Stimulated activated CD8-positive, alpha-beta memory T cell treated with anti-CD3 and anti-CD28 coated beads, Interleukin-12 subunit alpha, Interleukin-12 subunit beta, amount 100 ng/mL, for 1 hour (primary cell): ENCODE measurements at places on chromosomes 7 and 10.

DNA sequence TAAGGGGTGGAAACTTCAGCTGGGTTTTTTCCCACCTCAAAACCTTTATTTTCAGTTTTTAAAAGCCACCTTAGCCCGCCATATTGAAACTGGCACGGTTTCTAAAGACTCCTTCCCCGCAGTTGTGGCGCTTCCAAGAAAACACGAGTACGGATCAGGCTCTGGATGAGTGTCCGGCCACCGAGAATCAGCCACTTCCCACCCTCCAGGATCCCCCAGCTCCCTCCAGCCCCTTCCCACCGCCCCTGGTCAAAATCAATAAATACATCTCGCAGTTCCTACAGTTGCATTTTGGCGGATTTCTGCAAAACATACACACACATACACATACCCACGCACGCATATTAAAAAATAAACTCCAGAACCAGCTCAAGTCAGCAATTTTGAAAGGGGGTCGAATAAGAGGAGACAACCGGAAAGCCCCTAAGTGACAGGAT lies 1.1 kb downstream of the SFMBT2 start:
- no peak for DNase-seq

DNA sequence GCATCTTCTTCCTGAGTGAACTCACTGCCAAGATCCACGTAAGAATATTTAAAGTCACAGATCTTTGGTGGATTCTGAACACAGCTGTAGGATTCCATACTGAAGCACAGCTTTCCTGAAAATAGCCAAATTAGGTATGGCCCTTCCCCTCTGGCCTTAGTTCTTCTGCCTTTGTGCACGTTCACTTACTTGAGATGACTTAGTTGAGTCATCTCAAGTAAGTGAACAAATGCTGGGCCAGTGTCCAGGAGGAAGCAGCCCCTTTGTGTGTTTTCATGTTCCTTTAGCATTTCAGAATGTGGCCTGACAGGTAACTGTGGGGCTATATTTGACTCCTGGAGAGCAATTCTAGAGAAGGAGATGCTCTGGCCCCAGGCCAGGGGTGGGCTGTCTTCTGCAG lies 51.5 kb downstream of the CCNY start:
- no peak for DNase-seq

- no peak for DNase-seq
These were observed 179.7 kb downstream of the PRKCQ start for GRCh38 chr10:6400331-6400730.

- no peak for DNase-seq
These were observed 338.8 kb upstream of the SEMA3D start for GRCh38 chr7:85525676-85526075.

GRCh38 chr7:55469271-55469681 lies 103.0 kb downstream of the VOPP1 start:
- DNase-seq, result no peak

DNA sequence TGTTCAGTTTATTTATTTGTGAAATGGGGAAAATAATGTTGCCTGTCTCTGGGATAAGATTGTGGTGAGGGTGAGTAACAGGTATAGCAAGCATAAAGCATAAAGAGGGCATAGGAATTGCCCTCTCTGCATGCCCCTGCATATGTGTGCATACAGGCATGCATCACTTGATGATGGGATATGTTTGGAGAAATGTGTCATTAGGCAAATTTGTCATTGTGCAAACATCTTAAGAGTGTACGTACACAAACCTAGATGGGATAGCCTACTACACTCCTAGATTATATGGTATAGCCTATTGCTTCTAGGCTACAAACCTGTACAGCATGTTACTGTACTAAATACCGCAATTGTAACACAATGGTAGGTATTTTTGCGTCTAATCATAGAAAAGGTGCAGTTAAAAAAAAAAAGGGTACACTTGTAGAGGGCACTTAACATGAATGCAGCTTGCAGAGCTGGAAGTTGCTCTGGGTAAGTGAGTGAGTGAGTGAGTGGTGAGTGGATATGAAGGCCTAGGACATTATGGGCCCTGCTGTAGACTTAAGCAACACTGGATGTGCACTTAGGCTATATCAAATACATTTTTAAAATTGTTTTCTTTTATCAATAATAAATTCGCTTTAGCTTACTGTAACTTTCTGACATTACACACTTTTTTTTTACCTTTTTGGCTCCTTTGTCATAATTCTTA lies 386.5 kb upstream of the ANKRD30A start:
- DNase-seq, result no peak

GRCh38 chr7:151793991-151794507 lies 82.9 kb downstream of the PRKAG2 start:
- DNase-seq, result no peak

DNA sequence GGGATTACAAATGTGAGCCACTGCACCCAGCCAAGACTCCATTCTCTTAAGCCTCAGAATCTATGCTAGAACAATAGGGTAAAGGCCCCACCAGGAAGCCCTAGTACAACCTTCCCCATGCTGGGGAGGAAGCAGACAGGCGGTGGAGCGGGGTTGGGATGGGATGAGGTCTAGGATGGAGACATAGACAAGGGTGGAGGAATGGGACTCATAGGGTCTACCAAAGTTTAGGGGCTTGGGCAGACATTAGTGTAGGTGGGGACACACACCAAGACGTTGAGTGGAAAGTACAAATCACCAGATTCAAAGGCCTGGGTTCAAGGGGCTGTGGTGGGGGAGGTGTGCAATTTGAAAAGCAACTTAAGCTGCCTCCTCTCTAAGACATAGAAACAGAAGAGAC lies 19.3 kb downstream of the PRSS2 start:
- DNase-seq, result no peak

GRCh38 chr7:158272509-158273137 lies 315.0 kb downstream of the PTPRN2 start:
- no peak for DNase-seq

- DNase-seq, result no peak
These were observed 101.1 kb upstream of the RET start for GRCh38 chr10:42975558-42976340.

DNA sequence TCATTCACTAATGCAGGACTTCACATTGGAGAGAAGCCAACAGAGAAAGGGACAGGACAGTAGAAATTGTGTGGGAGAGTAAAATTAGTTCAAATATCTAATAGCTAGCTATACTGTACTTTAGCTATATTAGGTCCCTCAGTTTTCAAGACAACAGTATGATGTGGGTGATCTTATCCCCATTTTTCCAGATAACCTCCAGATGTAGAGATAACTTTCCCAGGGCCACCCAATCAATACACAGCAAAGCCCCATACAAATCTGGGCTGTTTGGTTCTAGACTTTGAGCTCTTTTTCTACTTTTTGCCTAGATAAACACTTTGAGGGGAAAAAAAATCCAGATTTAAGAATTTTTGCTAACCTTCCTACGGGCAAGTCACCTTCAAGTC lies 482 bp upstream of the CLDN12 start:
- no peak for DNase-seq

DNA sequence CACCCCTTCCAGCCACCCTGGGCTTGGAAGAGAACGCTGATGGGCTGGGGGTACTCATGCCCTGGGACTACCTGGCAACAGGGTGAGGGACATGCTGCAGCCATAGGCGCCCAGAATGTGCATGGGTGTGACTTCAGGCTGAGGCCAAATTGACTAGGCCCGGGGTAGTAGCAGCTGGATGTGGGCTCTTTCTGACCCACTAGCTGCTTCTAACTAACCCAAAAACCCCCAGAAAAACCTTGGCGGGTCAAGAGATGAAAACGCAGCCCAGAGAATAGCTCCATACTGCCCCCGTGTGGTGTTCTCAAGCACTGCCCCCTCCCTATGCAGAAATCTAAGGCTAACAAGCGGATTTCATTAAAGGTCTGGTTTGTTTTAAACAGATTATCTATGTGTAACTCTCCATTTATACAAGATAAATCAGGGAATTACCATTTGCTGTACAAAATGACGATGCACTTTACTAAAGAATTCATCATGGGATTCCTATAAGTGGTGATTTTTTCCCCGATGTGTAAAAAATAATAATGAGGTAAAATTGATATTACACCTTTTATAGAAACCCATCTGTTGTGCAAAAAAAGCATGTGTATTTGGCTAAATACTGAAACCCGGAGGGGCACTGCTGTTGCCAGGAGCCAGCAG lies 4.2 kb downstream of the SMARCD3 start:
- DNase-seq, result no peak

- DNase-seq, result no peak
These were observed 19.5 kb downstream of the TAX1BP1 start for GRCh38 chr7:27759491-27759890.
